MV-4-11 (cell line): ENCODE measurements at places on chromosomes 16 and 17.

DNA sequence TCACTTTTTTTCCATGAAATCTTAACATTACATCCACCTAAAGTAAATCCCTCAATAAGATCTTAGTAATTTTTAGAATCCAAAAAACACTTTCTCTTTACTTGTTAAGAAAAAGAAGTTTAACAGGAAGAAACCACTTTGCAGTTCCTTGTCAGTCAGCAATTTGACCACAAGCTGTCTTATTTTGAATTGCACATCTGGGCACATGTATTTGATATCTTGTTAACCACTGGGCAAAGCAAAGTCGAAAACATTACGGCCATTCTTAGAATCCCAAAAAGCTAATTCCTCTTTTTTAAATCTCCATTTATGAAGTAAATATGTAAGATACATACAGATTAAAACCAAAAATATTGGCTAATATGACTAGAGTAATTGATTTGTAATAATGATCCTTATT lies 1.1 kb downstream of the ABCA10 start:
- peak; percentile 92 for DNase-seq

GRCh38 chr16:85552980-85553435 lies 60.1 kb upstream of the GSE1 start:
- DNase-seq: no peak

DNA sequence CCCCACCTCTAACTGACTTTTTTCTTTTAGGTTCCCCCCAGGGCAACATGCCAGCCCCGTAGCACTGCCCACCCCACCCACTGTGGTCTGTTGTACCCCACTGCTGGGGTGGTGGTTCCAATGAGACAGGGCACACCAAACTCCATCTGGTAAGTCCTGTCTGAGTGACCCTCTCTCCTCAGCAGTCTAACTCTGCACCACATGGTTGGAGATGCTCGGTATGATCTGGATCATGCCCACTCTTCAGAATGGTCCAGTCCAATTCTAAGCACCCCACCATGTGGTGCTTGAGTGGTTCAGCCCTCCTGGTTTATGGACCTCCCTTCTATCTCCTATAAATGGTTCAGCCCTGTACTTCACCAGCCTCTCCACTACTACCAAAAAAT lies 5.9 kb downstream of the KDM6B start:
- DNase-seq: peak; percentile 26

DNA sequence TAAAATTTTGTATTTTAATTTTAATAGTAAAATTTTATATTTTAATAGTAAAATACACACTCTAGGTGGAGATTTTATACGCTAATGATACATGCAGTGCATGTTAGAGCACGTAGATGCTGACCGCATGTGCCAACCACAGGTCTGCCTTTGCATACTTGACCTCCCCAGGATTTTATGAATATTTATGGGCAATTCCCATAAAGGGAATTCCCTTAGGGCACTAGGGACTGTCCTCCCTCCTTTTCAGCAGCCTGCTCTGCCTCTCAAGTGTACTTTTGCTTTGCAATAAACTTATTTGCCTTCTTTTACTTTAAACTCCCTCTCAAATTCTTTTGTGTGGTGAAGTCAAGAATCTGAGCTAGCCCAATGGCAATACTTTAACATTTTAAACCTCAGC lies 217.7 kb upstream of the CDH8 start:
- DNase-seq: no peak

- DNase-seq: no peak
These were observed 18.5 kb upstream of the ARHGAP27 start for GRCh38 chr17:45451131-45451530.

- peak; percentile 47 for DNase-seq
These were observed 499 bp downstream of the PIP4K2B start for GRCh38 chr17:38798614-38799500.
